Choroid plexus epithelial cell (primary cell): ENCODE measurements at places on chromosomes 1 and 21.
A peak's percentile ranks its signal among the peaks of the same experiment; 100 is the strongest.

GRCh38 chr1:164783778-164784555 is 225.0 kb downstream of the PBX1 start:
- DNase-seq: peak; percentile 82

DNA sequence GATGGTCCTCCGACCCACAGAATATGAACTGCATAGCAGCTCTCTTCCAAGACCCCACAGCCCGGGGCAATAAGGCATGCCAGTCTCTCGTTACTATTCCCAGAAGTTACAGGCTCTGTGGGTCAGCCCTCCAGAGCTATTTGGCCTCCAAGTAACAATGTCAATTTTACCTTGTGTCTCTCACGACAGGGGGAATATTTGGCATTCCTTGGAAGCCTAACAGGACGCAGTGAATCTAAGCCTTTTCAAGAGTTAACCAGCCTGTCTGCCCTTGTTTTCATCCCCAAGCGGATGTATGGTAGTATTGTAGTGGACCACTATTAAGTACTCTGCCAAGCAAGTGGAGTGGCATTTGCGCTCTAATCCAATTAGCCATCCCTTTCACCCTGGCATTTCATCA is 24.4 kb upstream of the GNG4 start:
- DNase-seq: no peak

GRCh38 chr1:168939110-168939946 is 167.2 kb upstream of the ATP1B1 start:
- DNase-seq: no peak

GRCh38 chr1:65310078-65310587 is 790 bp downstream of the DNAJC6 start:
- DNase-seq: no peak

- no peak for DNase-seq
Observed at GRCh38 chr1:22252251-22252650, 109.4 kb upstream of the WNT4 start.

GRCh38 chr1:22767852-22768251 is 57.2 kb downstream of the EPHB2 start:
- no peak for DNase-seq

DNA sequence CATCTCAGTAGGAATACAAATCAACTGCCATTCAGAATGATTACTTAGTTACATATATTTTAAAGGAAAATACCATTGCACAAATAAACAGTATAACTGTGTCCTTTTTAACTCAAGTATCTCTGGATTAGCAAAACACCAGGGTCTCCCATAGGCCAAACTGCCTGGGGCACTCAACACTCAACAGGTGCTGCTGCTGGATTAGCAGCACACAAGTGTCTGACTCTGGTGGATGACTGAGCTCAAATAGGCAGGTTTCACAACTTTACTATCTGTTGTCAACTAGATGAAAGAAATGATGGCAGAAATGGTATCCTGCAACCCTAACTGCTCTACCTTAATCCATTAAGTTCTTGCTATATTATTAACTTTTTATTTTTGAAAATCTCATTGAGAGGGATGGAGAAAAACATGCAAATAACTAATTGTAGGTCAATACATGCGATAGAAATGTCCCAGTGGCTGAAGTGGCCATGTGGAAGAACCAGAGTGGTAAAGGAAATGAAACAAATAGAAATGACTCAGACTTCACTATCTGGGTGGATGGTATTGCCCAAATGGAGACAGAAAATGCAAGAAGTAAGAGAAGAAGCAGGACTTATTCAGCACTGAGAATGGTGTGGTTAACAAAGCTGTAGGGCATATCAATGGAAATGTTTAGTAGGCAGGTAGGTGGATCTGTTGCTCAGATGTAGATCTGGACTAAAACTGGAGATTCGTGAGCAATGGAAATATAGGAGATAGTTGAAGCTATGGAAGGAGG is 90.8 kb upstream of the CCDC190 start:
- DNase-seq: peak; percentile 23
